ENCODE measurements at places on chromosomes 5 and 9. TPM values are rescaled to one million over a fixed set of nuclear protein-coding genes. Genes with fewer than 3 reads are reported as not detected.

- peak; percentile 57 for DNase-seq
These were observed 19.2 kb downstream of the IRF1 start for GRCh38 chr5:132471151-132471907.

- DNase-seq: no peak
These were observed 324 bp downstream of the LPCAT1 start for GRCh38 chr5:1523480-1523792.

The RNF183 gene
- not detected for polyA plus RNA-seq

DNA sequence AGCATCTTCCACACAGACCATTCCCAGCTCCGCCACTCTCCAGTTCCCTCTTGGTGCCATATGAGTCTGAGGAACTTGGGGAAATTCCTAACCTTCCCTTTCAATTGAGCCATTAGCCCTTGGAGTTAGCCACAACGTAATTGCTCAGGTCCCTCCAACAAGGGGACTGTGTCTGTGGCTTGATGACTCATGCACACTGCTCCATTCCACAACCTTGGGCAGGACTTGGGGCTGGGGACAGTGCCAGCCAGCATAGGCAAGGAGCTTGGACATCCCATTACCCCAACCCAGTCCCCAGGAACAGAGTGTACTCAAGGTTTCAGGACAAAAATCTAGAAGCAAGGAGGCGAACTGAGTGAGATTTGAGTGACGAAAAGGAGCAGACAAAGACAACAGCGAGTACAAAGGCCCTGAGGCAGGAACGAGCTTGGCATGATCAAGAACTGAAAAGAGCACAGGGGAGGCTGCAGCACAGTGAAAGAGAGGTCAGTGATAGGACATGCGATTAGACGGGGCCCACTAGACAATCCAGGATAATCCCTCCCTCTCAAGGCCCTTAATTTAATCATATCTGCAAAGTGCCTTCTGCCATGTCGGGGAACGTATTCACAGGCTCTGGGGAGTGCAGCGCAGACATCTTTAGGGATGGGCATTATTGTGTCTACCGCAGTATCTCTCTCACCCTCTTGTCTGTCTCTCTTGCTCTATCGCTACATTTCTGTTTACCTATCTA is 16.0 kb upstream of the JADE2 start:
- DNase-seq: no peak

The MTAP gene
- 7.3 TPM for polyA plus RNA-seq

The PCDHA1 gene
- polyA plus RNA-seq: not detected

DNA sequence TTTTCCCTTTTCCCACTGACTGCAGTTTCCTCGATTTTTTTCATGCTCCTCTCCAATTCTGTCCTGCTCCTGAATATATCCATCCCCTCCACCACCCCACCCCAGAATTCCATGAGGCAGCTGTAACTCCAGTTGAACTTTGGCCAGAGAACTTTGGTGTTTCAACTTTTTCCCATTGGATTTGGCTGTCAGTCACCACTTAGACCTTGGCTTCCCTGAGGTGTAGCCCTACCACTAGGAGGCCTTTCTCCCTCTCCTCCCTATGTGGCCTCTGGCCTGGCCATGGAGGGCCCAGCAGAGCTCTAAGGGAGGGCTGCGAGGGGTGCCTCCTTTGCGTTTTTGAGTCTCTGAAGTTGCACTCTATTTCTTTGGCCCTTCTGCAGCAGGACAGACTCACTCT is 261.3 kb downstream of the PIK3R1 start:
- no peak for DNase-seq

- DNase-seq: no peak
These were observed 340.7 kb upstream of the IRX2 start for GRCh38 chr5:3092211-3092610.

DNA sequence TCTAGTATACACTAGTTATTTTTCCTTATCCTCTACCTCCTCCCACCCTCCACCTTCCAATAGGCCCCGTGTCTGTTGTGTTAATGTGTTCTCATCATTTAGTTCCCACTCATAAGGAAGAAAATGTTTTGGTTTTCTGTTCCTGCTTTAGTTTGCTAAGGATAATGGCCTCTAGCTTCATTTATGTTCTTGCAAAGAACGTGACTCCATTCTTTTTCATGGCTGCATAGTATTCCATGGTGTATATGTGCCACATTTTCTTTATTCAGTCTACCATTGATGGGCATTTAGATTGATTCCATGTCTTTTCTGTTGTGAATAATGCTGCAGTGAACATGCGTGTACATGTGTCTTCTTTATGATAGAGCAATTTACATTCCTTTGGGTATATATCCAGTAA is 146.5 kb upstream of the GAS1 start:
- no peak for DNase-seq

The CD72 gene
- polyA plus RNA-seq: 10.1 TPM

The WDR38 gene
- not detected for polyA plus RNA-seq
